ENCODE measurements at places on chromosomes 12 and 14.
A peak's percentile ranks its signal among the peaks of the same experiment; 100 is the strongest.

DNA sequence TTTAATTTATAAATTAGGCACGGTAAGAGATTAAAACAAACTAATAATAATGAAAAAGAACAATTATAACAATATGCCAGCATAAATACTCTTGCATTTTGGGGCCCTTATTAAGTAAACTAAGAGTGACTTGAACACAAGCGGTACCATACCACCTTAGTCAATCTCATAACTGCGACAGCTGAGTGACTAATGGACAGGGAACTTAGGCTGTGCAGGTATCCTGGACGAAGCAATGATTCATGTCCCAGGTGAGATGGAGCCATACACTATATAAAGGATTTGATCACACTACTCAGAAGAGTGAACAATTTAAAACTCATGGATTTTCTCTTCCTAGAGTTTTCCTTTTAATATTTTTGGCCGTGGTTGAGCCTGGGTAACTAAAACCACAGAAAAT, 4.3 kb downstream of the KLRC4 start:
- DNase-seq, result no peak

DNA sequence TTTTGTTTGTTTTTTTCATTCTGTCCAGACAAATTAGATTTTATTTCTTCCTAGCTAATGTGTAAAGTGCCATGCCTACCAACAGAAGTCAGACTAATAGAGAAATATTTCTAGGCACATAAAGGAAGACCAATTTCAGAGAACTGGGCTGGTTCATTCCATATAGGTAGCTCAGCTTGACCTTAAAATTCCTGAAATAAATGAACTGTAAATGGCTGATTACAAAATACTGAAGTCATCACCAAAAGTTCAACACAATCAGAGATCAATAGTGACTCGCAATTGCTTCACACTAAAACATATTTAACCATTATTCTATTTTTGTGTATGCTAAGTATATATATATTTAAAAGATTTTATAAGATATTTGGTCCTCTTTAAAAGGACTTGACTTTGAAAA, 34.2 kb downstream of the PTPRB start:
- DNase-seq, result no peak

DNA sequence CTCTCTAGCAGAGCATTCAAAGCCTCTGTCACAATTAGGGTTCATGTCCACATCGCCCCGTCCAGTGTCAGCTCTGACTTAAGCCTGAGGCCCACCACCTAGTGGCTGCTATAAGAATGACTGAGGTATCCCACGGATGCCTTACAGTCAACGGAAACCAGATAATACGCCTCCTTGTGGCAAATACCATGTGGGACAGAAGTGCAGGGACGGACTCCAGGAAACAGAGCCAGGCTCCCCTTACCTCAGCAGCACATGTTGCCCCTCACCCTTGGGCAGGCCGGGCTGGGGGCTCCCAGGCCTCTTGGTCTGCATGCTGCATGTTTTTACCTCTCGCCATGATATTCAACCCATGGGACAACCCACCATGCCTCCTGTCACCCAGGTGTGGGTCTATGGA, 86.3 kb downstream of the VWF start:
- DNase-seq, result peak; percentile 47

DNA sequence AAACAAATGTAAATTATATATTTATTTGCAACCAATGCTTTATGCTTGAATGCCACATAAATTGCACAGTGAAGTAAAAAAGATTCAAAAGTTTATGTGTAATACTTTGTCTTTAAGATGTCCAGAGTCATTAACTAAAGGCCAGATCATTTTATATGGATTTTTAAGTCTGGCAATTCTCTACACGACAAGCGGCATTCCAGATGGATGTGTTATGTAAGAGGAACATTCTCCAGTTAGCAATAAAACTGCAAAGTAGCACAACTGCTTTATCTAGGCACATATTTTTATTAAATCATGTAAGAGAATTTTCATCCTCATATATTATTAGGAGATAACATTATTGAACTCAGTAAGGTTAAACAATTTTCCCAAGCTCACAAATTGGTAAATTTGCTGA, 1717.7 kb upstream of the SEL1L start:
- DNase-seq, result no peak

GRCh38 chr12:131090274-131091210, 136.8 kb downstream of the ADGRD1 start:
- DNase-seq, result no peak
